ENCODE measurements at places on chromosomes 13 and 19.

GRCh38 chr19:41870401-41870873 is 6.6 kb upstream of the CD79A start:
- no peak for DNase-seq

GRCh38 chr19:18804643-18805042 is 13.5 kb upstream of the COMP start:
- no peak for DNase-seq

- DNase-seq = no peak
These were observed 3.3 kb upstream of the ATP1A3 start for GRCh38 chr19:41997121-41997850.

DNA sequence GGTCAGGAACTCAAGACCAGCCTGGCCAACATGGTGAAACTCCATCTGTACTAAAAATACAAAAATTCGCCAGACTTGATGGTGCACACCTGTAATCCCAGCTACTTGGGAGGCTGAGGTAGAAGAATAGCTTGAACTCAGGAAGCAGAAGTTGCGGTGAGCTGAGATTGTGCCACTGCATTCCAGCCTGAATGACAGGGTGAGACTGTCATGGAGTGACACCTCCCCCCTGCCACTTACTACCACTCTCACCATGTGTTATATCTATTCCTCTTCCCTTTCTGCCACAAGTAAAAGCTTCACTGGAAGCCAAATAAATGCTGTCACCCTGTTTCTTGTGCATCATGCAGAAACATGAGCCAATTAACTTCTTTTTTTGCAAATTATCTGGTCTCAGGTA is 10.6 kb upstream of the CEACAM4 start:
- no peak for DNase-seq

DNA sequence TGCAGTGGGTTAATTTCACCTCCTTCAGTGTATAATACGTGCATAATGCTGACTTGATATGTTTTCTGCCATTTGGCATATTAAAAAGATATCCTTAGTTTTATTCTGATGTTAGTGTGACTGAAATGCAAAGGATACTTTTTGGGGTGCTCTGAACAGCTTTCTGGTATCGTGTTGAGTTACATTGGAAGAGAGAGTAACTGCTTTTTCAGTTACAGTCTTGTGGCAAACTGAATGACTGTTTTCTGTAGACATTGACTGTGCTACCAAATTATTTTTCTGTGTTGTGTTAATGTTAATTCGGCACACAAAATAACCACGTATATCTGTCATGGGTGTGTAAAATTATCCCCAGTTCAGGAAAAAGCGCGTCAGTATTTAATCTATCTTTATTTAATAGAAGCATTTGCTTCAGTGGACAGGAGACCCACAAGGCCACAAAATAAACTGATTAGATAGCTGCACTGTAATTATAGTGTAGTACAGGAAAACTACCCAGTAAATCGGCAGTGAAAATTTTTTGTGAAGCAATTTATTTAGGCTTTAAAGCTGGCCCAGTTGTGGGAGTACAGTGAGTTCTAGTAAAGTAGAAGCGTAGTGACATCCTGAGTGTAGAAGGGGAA is 2.5 kb downstream of the URI1 start:
- no peak for DNase-seq

DNA sequence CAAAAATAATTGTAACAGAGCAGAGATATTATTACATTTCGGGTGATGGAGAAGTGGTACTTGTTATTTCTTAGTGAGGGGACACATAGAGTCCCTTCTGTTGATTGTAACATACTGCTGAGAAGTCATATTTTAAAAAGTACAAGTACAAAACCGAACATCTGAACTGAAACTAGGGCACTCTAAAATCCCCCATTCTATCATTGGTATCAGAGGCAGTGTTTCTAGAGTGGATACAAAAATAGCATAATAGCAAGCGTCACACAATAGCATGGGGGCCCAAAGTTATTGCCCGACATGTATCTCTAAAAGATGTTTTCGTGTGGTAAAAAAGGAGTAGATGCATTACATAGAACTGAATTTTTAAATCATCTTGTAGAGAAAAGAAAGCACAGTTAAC is 502.1 kb upstream of the SLC10A2 start:
- no peak for DNase-seq

DNA sequence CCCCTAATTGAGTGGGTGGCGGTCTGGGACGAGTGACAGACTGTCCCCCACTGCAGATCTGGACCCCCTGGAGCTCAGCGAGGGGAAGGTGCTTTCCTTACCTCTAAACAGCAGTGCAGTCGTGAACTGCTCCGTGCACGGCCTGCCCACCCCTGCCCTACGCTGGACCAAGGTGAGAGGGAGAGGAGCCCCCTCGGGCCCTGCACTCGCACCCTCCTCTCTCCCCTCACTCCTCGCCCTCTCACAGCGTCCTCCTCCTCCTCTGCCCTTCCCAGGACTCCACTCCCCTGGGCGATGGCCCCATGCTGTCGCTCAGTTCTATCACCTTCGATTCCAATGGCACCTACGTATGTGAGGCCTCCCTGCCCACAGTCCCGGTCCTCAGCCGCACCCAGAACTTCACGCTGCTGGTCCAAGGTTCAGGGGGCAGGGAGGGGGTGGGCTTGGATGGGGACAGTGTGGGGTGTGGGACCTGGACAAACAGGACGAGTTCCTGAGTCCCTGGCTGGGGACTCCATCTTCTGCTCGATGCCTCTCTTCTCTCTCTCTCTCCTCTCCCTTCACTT is 9.6 kb downstream of the BCAM start:
- no peak for DNase-seq

DNA sequence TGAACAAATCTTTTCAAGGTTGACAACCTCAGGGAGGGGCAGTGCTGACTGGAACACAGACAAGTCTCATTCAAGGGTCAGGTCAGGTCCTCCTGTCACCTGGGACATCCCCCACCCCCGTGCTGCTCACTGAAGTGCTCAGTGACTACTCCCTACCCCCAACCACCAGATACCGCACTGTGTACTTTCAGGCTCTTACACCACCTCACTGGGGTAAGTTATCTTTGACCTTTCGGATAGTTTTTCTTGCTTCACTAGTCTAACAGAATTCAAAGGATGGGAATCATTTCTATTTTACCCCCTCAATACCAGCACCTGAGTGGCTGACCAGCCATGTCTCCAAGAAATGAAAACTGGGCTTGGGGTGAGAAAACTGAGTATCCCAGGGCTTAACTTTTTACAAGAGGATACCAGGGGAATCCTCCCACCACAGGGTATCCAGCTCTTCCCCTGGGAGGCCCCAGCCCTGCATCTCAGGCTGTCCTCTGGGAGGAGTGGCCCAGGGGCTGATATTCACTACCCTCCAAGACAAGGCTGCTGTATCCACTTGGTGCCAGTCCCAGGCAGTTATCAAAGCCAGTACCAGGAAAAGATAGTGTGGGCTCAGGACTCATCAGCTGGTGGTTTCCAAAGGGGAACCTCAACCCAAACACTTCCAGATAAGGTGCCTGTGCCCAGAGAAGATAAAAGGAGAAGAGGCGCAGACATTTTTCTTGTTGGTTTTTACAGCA is 2.1 kb downstream of the ZNF563 start:
- no peak for DNase-seq

- peak; percentile 32 for DNase-seq
These were observed 5.5 kb upstream of the ADAMTS10 start for GRCh38 chr19:8615813-8616596.

GRCh38 chr19:8461891-8462290 is 17.1 kb downstream of the HNRNPM start:
- DNase-seq = no peak

DNA sequence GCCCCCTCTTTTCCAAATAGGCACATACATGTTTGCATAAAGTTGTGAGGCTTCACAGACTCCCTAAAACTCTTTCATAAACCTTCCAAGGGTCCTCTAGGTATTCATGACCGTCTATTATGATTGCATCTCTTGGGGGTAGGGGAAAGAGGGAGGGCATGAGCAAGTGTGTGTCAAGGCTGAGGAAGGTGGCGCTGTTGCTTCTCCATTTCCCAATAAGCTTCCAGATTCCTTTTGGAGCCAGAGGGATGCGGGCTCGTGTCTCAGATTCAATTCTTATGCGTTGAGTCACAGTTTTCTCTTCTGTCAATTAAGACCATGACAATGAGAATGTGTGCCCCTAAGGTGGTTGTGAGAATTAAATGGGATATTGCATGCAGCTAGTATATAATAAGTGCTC is 51.0 kb upstream of the CYP2A7 start:
- DNase-seq = no peak

DNA sequence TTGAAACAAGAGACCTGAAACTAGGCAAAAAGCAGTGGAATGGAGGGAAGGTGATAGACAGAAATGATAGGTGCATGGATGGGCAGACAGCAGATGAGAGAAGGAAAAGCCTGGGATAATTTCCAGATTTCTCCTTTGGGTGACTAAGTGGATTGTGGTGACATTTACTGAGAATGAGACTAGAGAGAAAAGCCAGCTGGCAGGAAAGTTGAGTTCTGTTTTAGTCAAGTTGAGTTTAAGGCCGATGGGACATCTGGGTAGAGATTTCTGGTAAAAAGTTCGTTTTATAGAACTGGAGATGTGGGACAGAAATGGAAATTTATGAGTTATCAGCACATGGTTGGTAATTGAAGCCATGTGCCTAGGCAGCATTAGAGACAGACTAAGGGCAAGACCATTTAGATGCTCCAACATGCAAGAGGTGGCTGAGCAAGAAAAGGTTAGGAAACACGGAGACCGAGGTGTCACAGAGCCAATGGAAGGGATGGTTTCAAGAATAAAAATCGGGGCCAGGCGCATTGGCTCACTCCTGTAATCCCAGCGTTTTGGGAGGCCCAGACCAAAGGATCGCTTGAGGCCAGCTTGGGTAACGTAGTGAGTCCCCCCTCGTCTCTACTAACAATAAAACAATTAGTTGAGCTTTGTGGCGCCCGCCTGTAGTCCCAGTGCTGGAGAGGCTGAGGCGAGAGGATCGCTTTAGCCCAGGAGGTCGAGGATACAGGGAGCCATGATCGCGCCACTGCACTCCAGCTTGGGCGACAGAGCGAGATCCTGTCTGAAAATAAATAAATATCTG is 9.6 kb upstream of the DGKH start:
- DNase-seq = no peak

DNA sequence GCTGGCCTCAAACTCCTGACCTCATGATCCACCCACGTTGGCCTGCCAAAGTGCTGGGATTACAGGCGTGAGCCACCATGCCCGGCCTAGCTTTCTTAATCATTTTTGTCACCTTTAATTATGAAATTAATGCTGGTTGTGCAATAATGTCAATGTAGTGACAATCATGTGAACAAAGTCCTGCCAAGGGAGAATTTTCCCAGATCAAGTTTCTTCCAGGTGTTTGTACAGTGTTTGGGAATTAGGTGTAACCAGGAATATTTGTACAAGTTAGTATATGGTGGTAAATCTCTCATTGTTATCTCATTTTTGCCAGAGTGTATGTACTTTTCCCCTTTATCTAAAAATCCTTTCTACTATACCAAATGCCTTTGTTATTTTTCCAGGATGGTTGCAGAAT is 171.1 kb downstream of the UGGT2 start:
- no peak for DNase-seq

- DNase-seq = no peak
These were observed 11.2 kb upstream of the KCNC3 start for GRCh38 chr19:50340331-50340730.

- no peak for DNase-seq
These were observed 308.1 kb downstream of the LIG4 start for GRCh38 chr13:107907065-107907805.

GRCh38 chr13:38602266-38602665 is 84.6 kb upstream of the FREM2 start:
- DNase-seq = no peak

GRCh38 chr13:32023698-32024097 is 7.9 kb upstream of the FRY start:
- DNase-seq = no peak

GRCh38 chr19:10816691-10817090 is 19.3 kb downstream of the TMED1 start:
- DNase-seq = no peak

DNA sequence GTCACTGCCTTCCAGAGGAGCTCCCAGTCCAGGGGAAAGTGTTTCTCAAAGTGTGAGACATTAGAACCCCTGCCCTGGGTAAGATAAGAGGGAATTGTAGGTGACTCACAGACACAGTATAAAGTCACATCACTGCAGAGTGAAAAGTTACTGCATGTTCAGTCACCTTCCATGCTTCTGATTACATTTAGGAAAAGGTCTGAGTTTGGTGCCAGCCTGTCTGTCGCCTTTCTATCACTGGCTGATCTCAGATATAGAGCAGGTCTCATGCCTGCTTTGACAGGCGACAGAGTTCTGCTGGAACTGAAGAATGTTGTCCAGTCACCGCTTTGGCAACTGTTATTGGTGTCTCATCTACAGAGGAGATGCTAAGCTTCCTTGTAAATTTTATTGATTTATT is 1078.6 kb downstream of the UQCRFS1 start:
- no peak for DNase-seq

DNA sequence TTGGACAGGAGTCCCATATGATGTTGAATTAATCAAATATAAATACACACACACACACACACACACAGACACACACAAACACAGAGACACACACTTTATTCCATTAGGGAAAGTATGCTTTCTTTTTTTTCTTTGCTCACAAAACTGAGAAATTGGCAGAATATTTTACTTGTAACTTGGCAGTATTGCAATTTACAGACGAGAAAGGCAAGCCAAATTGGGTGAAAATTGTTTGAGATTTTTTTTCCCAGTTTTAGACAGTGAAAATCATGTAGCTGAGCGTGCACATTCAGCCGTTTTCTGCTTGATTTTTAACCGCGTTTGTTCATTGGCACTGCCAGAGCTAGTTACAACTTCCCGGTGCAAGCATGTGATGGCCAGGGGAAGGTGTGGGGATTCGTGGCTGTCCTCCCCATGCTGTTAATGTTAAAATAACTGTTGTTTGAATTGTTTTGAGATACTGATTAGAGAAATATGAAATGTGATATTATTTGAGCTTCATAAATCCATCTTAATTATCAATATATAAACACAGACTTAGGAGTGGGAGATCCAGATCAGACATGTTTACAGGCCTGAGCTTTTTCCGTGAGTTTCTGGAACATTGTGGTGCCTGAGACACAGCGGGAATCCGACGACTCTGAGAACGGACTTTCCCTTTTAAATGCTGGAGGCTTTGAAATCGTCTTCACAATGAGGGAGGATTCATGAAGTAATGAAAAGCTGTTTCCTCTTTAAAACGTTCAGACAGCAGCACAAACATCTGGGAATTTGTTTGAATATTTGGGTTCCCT is 125.5 kb downstream of the KCNRG start:
- DNase-seq = no peak

DNA sequence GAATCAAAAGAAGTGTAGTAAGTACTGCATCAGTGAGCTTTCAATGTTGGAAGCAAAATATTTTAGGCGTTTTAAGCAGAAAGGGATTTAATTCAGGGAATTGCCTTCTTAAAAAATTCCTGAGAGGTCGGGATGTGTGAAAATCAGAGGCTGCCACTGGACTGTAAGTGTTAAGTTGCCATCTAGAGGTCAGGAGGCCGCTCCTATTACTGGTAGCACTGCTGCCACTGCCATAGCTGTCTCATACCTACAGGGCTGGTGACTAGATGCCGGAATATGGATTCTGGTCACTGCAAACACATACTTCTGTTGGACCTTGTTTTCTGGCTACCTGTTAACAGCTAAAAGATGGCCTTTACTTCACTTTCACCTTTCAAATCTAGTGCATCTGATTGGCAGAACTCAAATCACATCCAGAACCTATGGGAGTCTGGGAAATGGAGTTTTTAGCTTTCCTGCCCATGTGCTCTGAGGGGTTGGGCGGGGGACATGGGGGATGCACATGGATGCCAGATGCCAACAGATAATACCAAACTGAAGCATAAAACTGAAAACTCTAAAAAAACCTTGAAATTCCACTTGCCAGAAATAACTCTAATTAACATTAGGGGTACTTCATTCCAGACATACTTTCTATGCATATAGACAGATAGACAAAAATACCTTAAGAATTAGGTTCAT is 29.8 kb downstream of the DGKH start:
- no peak for DNase-seq

- DNase-seq = no peak
These were observed 95.0 kb downstream of the RNF17 start for GRCh38 chr13:24858953-24859352.

Measured in stimulated activated CD8-positive, alpha-beta memory T cell treated with anti-CD3 and anti-CD28 coated beads, Interleukin-4, amount 100 ng/mL, for 1 hour (primary cell).